Kidney tubule cell (primary cell): ENCODE measurements at places on chromosomes 13 and 19.

DNA sequence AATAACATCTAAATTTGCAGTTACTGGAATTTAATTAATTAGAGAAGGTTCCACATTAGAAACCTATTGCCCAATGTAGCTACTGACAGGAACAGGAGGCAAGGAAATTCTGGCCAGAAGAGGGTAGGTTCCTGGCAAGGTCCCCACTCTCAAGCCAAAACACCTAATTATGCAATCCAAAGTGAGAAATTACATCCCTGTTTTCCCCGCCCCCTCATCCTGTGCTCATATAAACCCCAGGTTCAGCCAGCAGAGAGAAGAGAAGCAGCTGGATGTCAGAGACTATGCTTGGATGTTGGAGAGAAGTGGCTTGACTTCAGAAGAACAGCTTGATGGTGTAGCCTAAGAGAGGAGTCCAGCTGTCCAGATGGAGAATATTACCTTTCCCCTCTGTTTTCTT lies 951.3 kb upstream of the PRR20A start:
- no peak for DNase-seq

GRCh38 chr13:110853235-110853721 lies 61.6 kb downstream of the ANKRD10 start:
- DNase-seq = no peak

DNA sequence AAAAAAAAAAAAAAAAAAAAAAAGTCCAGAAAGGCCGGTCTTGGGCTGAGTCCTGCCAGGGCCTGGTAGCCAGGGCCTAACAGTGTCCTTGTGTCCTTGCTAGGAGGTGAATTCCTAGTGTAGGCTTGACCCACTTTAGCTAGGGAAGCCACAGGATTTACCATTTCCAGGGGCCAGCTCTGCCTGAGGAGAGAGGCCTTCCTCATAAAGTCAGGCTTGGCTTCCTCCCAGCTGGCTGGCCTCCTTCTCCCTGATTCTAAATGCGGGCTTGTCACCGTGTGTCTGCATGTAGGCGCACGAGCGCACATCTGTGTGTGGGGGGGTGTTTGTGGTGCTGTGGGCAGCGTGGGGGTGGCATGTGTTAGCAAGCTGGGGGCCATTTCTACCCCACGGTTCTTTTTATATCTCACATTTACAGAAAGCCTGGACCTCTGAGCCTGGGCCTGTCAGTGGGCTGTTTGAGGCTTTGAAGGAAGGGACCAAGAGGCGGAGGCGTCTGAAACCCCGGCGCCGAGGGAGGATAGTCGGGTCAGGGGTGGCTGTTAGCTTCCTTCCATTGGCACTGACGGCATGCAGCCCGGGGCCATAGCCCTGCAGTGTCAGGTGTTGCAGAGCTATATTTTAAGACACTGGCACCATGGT lies 31.7 kb downstream of the IER2 start:
- DNase-seq = peak; percentile 39

GRCh38 chr13:51532736-51533197 lies 51.5 kb upstream of the WDFY2 start:
- no peak for DNase-seq

DNA sequence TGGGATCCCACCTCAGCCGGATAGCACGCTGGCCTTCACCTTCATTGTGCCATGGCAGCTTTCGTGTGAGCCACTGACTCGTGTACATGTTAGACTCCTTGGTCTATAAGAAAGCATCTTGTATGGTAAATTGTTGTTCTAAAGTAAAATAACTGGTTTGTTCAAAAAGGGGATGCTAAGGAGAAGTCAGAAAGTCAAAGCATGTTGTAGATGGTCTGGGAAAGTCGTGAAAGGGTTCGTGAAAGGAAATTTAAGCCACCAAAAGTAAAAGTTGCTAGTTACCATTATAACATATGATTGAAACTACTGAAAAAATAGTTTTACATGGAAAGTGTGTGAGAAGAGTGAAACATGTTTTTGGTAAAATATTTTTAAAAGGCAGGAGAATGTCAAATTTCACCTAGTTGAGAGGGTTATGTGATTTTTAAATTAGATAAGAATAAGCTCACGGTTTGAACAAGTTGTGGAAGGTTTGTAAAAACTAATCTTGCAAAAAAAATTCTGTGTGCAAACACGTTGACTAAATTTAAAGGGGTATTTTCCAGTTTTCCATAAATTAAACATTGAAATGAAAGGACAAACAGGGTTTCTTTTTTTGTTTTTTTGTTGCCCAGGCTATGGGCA lies 23.4 kb downstream of the DPRX start:
- no peak for DNase-seq

DNA sequence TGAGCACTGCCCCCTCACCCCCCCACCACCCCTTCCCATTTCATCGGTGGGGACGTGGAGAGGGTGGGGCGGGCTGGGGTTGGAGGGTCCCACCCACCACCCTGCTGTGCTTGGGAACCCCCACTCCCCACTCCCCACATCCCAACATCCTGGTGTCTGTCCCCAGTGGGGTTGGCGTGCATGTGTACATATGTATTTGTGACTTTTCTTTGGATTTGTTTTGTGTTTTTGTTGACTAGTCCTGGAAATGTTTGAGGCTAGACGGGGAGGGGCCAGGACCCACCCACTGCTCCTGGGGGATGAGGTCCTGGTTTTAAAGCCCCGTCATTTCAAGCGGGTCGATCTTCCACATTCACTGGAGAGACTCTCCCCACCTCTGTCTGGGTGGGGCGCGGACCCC lies 3.0 kb upstream of the TEKTIP1 start:
- no peak for DNase-seq

DNA sequence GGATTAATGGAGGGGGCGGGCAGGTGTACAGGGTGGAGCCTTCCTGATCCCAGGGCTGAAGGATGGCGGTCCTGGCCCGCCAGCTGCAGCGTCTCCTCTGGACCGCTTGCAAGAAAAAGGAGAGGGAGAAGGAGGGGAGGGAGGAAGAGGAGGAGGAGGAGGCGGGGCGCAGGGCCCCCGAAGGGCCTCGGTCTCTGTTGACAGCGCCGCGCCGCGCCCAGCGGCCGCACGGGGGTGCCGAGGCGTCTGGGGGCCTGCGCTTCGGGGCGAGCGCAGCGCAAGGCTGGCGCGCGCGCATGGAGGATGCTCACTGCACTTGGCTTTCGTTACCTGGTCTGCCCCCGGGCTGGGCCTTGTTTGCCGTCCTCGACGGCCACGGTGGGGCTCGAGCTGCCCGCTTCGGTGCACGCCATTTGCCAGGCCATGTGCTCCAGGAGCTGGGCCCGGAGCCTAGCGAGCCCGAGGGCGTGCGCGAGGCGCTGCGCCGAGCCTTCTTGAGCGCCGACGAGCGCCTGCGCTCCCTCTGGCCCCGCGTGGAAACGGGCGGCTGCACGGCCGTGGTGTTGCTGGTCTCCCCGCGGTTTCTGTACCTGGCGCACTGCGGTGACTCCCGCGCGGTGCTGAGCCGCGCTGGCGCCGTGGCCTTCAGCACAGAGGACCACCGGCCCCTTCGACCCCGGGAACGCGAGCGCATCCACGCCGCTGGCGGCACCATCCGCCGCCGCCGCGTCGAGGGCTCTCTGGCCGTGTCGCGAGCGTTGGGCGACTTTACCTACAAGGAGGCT lies at the start of gene PPM1N:
TSS of gene PPM1N (plus strand) at position 33 of the 785 bp plus-strand sequence. CDS start at position 63, 30 bp downstream.
- no peak for DNase-seq

- no peak for DNase-seq
These were observed 339.0 kb downstream of the DCT start for GRCh38 chr13:94140511-94140910.

DNA sequence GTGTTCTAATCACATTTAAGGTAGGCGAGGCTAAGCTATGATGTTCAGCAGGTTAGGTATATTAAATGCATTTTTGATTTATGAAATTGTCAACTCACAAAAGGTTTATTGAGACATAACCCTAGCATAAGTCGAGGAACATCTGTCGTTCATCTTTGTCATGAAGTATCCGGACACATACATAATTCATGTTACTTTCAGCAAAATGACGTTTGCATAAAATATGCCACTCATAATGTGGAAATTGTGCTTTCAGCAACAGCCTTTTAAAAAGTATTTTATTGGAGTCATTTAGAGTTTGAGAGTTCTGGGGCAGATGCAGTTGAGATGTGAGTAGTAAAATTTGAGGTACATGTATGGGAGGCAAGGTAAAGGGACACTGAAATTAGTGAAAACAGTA lies 66.4 kb downstream of the NAA16 start:
- no peak for DNase-seq

DNA sequence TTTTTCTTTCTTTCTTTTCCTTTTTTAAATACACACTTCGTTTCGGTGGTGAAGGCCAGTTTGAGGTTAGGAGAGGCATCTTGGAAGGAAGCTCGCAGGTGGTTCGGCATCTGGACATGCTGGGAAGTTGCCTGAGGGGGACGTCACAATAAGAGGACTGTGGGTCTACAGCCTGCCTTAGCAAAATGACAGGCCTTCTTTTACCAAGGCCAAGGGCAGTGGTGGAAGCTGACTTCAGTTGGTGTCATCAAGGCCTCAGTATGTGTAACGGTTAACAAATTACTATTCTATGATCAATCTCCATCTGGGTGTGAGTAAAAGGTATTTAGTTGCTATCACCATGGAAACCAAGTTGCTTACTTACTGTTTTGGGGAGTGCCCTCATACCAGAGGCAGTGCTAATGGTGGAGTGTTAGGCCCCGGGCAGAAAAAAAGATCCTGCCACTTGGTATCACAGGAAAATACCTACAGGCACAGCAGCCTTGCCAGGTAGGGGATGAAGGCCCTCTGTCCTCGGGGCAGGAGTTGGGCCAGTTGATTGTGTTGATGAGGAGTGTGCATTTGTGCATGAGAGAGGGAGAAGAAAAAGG lies 10.3 kb downstream of the ACTN4 start:
- DNase-seq = peak; percentile 99

DNA sequence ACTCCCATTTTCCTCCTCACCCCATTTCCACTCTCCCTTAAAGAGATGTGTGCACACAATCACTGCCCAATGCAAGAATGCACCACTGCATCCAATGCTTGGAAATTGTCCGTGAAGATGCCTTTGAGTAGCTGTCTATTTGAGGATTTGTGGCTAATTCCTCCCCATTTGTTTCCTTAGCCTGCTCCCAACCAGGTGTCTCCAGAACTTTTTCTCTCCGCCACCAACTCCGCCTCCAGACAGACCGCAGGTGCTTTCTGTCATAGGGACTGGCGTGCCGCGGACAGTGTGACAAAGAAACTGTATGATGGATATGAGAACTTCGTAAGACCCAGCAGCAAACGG lies 461 bp upstream of the TM9SF2 start:
- no peak for DNase-seq
